ENCODE measurements at places on chromosomes 4 and X.

- no peak for DNase-seq
Measured at GRCh38 chr4:73452953-73453700, 17.1 kb downstream of the AFP start.

- no peak for DNase-seq
Measured at GRCh38 chrX:134512566-134512965, 52.6 kb downstream of the HPRT1 start.

DNA sequence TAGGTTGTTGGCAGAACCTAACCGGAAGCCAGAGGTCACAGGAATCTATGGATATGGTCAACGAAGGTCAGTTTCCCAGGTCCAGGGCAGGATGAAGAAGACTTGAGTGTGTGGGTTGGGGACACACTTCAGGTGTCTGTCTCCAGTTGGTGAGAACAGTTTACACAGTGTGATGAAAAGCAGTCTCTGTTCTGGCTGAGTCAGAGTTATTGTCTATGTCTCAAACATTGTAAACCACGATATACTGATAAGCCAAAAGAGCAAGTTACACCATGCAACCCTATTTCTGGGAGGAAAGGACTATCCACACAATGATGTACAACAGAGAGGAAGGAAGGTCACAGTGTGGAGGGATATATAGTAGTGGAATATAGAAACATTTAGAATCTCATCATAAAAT, 187.1 kb upstream of the C1QTNF7 start:
- no peak for DNase-seq

- DNase-seq: no peak
Measured at GRCh38 chr4:102477657-102478056, 23.5 kb upstream of the NFKB1 start.

- no peak for DNase-seq
Measured at GRCh38 chrX:112799425-112799824, 41.2 kb downstream of the AMOT start.
